ENCODE measurements at places on chromosomes 11 and 22.
A peak's percentile ranks its signal among the peaks of the same experiment; 100 is the strongest.

GRCh38 chr11:81825346-81825745 is 908.3 kb downstream of the FAM181B start:
- DNase-seq = no peak

DNA sequence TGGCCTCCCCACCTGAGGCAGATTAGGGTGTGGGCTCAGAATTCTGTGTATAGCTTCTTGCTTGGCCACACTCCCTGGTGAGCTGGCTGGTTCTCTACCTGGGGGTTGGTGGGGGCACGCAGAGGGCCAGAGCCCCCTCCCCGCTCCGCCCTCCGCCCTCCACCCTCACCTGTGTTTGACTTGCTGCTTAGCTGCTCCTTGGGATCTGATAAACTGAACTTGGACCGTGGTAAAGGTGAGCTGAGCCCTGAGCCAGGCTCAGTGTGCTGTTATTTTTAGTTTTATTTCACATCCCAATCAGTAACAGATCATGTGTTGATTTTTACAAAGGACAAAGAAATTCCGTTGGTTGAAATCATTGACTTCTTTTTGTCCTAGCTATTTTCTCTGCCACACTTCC is 2.0 kb downstream of the OVOL1 start:
- no peak for DNase-seq

- no peak for DNase-seq
Observed at GRCh38 chr22:43440556-43440955, 28.7 kb downstream of the MPPED1 start.

- peak; percentile 31 for DNase-seq
Observed at GRCh38 chr11:118634431-118635236, 27.2 kb downstream of the PHLDB1 start.

DNA sequence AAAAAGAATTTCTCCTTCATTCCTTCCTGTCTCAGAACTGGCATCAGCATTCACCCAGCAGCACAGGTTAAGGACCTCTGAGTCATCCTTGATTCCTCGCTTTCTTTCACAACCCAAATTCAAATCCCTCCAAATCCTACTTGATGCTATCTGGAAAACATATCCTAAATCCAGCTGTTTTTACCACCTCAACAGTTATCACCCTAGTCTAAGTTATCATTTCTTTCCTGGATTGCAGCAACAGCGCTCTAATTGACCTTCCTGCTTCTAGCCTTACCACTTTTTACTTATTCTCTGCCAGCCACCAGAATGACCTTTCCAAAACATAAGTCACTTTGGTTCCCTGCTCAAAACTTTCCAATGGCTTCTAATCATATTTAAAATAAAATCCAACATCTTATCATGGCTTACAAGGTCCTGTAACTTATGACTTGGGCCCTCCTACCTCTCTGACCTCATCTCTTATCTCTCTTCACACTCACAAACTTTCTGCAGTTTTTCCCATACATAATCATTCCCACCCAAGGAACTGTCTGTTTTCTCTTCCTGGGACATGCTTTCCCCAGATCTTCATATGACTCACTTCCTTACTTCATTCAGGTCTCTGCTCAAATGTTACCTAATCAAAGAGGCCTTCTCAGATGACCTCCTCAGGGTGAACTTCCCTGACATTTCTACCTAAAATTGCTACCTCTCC is 119.4 kb downstream of the TTC28 start:
- DNase-seq = no peak

- DNase-seq = no peak
Observed at GRCh38 chr11:1485504-1485885, 1.1 kb downstream of the MOB2 start.

DNA sequence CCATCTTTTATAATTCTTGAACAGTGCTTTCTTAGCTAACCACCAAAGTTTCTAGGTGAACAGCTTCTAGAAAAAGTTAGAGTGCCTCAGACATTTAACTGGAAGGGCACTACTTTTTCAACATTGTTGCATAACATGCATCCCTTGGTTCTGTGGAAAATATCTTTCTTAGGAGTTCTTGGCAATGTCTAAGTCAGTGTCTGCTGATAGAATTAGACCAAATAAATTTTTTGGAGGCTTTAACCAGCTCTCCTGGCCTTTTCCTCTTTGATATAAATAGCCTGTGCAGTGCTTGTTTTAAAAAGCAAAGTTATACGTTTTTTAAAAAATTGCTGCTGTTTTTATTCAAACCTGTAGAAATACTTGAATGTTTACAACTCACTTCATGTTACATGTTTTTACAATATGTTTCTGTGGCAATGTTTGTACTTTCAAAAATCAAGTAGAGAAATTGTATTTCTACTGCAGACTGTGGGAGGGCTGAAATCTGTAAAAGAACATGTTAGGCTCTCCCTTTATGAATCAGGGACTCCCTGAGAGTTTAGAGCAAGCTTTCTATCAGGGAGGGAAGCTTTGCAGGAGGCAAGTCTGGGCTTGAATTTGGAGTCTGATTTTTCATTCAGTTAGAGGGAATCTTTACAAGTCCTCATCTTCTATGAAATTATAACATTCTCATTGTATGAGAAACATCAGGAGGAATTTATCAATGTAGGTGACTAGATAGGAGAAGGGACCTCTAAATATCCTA is 16.3 kb upstream of the PANX1 start:
- no peak for DNase-seq

Measured in retinal pigment epithelial cell (primary cell).